NCI-H1105 (cell line): ENCODE measurements at places on chromosomes 16 and 17.

DNA sequence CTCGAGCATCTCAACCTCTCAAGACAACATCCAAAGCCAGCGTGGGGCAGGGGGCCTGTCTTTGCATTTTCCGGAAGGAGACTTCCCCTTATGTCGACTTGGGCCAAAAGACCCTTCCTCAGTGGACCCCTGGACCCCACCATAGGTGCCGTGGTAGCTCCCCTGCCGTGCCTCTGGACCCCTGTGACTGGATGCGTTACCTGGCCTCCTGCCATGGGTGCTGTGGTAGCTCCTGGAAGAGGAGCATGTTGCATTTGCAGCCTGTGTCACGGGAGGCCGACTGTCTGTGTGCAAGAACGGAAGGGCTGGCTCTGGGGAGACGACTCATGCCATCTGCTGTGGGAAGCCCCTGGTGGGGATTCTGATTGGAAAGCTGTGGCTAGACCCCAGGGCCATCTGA is 130.1 kb downstream of the FOXL1 start:
- no peak for DNase-seq

DNA sequence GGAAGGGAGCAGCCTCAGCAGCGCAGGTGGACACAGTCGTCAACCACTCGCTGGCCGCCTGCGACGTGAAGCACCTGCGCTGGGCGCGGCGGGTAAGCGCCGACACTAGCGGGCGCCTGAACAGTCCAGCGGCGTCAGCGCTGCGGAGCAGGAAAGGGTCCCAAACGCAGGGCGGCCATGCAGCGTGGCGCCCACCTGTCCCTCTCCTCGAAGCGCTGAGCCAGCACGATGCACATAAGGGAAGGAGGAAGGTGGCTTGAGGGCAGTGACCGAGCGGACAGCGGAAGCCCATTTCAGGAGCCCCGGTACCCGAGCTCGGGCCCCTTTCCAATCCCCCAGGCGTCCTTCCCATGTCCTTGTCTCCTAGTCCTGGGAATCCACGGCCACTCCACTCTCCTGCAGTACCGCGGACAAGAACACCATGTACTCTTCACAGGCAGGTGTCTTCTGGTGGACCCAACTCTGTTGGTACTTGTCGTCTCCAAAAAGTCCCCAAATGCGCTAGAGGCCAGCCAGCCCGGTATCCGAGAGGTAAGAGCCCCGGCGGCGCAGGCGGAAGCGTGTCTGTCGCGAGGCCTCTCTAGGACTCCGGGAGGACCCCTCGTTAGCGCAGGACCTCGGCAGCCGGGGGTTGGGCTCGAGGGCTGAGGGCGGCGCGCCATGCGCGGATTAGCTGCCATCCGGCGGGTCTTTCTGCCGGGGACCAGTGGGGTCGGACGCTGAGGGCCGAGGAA is 14.4 kb downstream of the ZNF232 start:
- DNase-seq: no peak

- no peak for DNase-seq
These were observed 118.7 kb upstream of the CDH5 start for GRCh38 chr16:66247516-66248481.

DNA sequence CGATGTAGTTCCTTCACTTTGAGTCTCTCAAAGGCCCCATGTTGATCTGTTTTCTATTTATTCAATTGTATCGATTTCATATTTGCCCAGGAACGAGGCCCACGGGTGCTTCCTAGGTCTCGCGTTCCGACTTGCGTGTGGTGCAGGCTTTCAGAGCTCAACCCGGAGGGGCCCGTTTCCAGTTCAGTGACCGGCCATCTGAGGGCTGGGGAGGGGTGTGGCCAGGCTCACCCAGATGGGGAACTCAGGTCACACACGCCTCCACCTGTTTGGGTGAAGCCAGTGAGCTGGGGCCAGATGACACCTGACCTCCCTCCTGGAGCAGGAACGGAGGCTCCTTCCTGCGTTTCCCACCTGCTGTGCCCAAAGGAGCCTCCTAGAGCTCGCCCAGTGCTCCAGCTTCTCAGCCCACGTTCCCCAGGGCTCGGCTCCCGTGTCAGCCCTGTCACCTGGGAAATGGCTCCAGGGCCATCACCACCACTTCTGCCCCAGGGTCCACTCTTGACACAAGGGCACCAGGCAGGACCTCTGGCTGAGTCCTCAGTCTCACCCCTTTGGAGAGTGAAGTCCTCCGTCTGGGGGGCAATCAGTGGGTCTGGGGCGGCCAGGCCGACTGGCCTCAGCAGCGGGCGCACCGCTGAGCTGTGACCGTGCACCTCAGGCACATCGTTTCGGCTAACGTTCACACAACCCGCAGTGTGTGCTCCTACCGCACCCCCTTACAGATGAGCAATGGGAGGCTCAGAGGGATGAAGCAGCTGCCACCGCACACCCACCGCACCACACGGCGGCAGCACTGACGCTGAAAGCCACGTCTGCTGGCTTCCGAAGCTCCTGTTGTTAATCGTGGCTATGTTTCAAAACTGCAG is 18.0 kb downstream of the FOXF1 start:
- no peak for DNase-seq

GRCh38 chr17:49739641-49740271 is 24.2 kb downstream of the FAM117A start:
- DNase-seq: peak; percentile 87

DNA sequence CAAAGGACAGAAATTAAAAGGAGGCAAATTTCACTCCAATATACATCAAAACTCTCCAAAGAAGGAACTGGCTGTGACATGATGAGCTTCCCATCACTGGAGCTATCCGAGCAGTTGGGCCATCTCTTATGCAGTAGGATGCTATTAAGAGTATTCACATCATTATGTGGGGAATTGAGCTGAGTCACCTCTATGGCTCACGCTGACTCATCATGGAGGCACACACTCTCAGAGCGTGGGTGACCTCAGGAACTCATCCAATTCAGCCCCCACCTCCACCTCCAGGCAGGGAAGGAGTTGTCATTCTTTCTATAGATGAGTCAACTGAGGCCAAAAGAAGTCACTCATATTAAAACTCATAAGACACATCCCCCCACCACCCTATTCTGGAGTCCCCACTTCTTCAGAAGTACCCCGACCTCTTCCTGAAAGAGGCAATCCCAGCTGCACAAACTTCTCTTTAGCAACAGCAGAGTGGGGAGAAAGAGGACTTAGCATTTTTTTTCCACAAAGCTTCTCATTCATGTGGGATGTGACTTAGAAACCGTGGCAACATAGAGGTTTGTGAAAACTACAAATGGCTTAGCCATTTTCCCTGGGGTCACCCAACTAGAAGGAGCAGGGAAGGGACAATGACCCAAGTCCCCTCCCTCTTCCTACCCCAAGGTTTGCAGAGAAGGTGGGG is 32.5 kb downstream of the ABCC12 start:
- DNase-seq: no peak

DNA sequence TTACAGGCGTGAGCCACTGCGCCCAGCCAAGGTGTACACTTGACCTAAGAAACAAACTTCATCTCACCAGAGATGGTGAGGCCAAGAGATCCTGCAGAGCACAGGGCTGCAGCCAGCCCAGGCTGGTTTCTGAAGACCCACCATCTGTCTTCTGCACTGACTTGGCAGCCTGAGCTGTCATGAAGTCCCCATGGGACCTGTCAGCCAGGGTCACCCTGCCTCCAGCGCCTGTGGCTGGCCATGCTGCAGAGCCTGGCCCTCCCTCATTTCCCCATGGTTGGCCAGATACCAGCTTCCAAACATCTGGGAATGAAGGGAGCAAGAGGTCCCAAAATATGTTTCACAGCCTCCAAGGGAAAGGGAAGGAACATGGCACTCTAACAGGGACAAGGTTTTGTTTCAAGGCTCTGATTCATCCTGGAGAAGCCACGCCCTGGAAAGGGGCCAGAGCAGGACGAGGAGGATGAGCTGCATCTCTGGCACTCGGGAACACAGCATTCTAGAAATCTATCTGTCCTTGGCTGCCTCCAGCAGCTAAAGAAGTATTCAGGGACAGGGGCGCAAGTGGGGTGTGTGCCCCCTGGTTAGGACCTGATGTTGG is 45.3 kb downstream of the DDX19A start:
- no peak for DNase-seq

- DNase-seq: no peak
These were observed 1.2 kb downstream of the NFATC3 start for GRCh38 chr16:68086336-68086841.

- DNase-seq: no peak
These were observed 253.5 kb downstream of the MRTFB start for GRCh38 chr16:14324581-14324980.

GRCh38 chr17:64968652-64969501 is 49.6 kb upstream of the LRRC37A3 start:
- no peak for DNase-seq

GRCh38 chr17:63966646-63967264 is 6.0 kb downstream of the SCN4A start:
- DNase-seq: no peak

GRCh38 chr17:47719411-47720152 is 13.5 kb upstream of the TBX21 start:
- DNase-seq: no peak

DNA sequence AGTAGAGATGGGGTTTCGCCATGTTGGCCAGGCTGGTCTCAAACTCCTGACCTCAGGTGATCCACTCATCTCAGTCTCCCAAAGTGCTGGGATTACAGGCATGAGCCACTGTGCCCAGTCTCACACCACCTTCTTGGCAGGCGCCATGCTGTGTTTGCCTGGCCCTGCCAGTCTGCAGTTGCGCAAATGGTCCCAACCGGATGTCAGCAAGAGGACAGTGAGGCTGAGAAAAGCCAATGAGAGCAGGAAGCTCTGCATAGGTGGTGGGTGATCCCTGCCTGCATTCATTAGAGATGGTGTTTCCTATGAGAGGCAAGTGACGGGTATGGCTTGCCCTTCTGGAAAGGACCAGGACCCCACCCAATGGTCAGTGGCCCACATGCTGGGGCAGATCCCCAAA is 59.3 kb downstream of the PECAM1 start:
- DNase-seq: no peak

- no peak for DNase-seq
These were observed 290.4 kb upstream of the MON1B start for GRCh38 chr16:76900285-76901263.

DNA sequence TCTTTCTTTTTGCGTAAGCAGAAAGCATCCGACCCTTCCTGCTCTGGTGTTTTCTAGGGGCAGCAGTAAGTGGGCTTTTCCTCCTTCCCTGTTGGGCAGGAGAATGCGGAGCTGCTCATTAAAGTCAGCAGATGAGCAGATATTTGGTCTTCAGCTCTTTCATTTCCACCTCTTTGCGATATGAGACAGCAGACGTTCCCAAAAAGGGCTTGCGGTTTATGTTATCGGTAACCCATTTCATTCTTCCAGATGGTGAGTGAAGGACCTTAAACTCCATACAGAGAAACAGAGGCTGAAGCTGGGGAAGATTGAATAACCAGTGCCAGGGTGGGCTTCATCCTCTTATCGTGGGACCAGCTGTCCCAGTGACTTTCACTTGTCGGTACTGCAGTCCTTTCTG is 40.7 kb downstream of the KSR1 start:
- no peak for DNase-seq

- DNase-seq: no peak
These were observed 482.5 kb upstream of the CDH5 start for GRCh38 chr16:65884018-65884417.
